ENCODE measurements at places on chromosomes 12 and 14.

DNA sequence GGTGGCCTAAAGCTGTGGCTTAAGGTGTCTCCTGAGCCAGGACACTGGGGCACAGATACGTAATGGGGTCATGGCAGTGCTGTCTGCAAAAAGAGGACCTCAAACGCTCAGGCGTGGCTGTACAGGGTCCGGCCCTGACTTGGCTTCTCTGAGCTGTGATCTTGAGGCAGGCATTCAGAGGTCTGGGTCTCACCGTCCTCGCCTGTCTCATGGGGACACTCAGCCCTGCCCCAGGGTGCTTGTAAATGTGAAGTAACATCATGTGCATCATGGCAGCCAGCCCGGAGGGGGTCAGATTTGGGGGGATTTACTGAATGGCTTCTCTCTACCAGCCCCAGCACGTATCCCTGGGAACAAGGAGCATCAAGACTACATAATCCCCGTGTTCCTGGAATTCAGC lies 28.8 kb downstream of the DIO3 start:
- DNase-seq: no peak

DNA sequence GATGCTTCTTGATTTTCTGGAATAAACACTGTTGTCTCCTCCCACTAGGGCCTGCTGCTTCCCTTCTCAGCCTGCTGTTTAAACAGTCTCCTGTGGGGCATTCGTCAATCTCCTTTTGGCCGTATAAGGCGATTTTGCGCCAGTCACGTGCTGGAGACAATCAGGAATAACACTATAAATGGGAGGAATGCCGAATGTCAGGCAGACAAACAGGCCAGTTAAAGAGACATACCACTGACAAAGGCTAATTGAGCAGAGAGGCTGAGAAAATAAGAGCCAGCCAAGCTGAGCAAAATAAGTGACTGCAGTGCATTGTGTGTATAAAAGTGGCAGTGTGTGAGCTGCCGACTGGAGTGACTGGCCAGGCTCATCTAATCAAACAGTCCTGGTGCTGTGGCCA lies 23.3 kb downstream of the DMAC2L start:
- no peak for DNase-seq

DNA sequence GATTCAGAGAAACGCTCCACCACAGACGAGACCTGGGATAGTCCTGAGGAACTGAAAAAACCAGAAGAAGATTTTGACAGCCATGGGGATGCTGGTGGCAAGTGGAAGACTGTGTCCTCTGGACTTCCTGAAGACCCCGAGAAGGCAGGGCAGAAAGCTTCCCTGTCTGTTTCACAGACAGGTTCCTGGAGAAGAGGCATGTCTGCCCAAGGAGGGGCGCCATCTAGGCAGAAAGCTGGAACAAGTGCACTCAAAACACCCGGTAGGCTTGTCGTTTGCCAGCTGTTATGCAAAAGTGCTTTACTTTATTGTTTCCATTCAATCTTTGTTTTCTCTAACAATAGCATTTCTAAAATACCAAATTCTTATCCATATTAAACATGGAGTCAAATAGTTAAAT lies 287.3 kb downstream of the NAV3 start:
- no peak for DNase-seq

GRCh38 chr14:106318700-106319099 lies 792.3 kb downstream of the TMEM121 start:
- peak; percentile 12 for DNase-seq

- no peak for DNase-seq
Measured at GRCh38 chr12:106197906-106198623, 49.8 kb downstream of the CKAP4 start.

- no peak for DNase-seq
Measured at GRCh38 chr12:68263366-68263765, 10.0 kb upstream of the IL22 start.

DNA sequence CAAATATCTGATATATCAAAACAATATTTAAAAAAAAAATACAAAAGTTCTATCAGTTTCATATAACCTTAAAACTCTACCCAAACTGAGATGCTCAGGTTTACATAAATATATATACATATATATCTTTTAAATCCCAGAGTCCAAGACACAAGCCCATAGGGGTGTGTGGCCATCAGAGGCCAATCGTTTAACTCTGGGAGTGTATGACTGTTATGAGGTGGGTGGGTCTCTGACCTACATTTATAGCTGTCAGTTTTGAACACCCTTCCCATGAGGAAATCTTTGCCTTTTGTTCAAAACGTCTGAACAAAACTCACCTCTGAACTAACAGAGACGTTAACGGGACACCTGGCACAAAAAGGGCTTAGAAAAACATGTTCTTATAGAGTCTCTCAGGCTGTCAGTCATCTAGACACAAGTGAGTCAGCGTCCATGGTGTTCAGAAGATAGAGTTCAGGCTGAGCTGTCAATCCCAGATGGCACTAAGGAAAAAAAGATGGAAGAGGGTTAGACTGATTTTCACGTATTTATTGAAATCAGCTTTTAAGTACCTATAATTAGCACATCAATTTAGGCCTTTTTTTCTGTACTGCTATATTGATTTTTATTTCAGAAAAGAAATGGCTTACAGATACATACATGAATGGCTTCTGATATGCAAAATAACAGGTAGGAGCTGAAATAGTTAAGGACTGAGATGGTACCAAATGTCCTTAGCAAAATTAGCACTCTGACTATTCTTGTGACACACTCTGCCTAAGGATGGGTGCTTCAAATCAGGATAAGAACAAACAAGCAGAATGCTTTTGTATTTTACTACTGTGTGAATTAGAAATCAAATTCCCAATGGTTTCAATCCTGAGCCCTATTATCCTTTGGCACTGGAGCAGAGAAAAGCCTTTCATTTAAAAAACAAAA lies 29.2 kb downstream of the HIGD1C start:
- no peak for DNase-seq

DNA sequence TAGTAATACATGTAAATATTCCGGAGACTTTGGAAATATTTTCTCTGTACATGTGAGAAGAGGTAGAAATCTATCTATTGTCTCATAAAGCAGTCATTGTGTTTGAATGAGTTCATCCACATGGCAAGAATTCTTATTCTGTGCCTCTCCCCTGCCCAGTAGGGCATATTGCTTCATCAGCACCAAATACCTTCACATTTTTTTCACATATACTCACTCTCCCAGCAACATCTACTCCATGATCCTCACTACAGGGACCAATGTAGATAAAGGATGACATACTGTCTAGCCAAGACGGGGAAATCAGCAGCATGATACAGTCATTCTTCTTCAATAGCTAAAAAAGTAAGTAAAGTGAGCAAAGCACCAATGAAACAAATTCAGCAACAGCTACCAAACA lies 1.3 kb upstream of the TAS2R14 start:
- no peak for DNase-seq

DNA sequence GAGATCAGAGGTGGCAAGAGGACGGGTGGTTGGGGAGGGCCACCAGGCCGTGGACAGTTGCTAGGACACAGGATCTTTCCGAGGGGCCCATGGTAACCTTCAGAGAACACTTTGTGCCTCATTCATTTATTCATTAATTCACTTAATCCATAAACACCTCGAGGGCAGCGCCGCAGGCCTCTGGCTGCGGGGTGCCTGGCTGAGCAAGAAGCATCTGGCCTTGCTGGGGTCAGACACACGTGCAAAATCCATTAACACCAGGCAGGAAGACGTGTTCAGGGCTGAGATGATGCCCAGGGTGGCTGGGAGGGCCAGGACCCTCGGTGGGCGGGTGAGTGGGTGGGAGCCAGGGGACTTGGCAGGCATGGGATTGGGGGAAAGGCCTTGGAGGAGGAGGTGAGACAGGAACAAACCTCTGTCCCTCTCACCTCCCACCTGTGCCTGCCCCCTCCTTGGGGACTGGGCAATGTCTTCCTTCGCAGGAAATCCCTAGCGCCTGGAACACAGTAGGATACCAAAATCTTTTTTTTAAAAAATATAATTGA lies 6.6 kb upstream of the DLK1 start:
- no peak for DNase-seq

GRCh38 chr12:27424631-27425230 lies 21.8 kb upstream of the SMCO2 start:
- DNase-seq: no peak

DNA sequence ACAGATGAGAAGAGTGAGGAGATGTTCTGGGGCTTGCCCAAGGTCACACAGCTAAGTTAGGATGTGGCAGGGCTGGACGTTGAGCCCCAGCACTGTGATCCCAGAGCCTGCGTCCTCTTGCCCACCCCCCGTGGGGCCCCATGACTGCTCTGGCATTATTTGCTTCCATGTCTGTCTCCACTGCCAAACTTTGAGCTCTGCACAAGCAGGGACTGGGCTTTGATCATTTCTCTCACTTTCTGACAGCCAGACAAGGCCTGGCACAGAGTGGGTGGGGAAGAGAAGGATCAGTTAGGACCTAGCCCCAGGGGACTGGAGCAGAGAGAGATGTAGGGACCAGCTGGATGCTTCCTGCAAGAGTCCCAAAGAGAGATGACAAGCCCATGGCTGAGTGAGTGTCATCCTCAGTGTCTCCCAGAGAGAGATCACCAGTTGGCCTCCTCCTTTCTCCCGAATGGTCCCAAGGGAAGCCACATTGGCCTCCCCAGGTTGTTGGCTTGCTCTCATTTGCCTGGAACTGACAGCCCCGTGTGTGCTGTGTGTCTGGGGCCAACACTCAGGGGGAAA lies 126.7 kb upstream of the PWP1 start:
- DNase-seq: no peak

GRCh38 chr14:76421662-76422061 lies 45.7 kb downstream of the ESRRB start:
- DNase-seq: no peak

DNA sequence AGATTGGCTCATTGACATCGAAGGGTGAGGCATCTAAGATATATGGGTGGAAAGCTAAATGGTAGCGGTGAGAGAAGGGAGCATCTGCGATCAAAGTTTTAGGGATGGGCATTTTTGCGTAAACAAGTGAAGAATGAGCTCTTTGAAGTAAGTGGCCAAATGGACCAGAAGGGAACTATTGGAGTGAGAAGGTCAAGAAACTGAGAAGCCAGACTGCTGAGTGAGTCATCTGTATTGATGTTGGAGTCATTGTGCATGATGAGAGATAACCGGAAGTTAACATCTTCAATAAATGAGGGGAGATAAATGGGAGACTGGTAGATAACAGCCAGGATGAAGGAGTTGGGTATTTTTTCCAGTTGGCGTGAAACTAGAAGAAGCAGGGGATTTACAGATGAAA lies 271.9 kb upstream of the PDE3A start:
- DNase-seq: no peak

- DNase-seq: no peak
Measured at GRCh38 chr12:26369588-26369987, 174.2 kb downstream of the SSPN start.

DNA sequence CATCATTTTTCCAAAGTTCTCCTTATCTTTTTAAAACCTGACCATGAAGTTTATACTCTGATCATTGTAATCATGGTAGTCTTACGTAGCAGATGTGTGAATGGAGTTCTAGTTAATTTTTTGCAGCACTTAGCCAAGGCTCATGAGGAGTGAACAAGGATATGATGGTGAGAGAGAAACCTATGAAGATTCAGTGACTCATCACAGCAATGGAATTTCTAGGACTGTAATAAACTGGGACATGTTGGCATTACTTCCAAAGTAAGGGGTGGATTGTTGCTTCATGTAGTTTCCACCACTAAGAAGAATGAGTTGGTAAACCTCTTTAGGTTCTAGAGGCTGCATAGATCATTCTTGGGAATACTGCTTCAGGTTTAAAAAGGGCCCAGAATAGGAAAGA lies 102.7 kb downstream of the LRRIQ1 start:
- no peak for DNase-seq
